Spinal cord (tissue), 10 donors: ENCODE measurements at places on chromosomes 1 and 21.
A peak's percentile ranks its signal among the peaks of the same experiment; 100 is the strongest.

DNA sequence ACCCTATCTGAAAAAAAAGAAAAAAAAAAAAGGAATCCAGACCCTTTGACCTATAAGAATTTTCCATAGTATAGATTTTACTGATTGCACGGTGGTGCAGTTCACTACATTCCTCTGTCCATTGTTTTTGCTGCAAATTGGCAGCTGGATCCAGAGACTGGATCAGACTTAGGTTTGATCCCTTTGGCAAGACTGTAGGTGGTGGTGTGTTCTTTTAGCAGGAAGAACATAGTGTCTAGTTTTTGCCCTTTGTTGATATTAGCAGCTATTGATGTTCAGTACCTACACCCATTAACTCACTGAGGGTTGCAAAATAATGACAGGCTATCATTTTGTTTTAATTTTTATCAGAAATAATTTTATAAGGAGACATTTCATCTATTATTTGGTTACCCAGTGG is 37.1 kb downstream of the OSBPL9 start:
- DNase-seq: no peak

DNA sequence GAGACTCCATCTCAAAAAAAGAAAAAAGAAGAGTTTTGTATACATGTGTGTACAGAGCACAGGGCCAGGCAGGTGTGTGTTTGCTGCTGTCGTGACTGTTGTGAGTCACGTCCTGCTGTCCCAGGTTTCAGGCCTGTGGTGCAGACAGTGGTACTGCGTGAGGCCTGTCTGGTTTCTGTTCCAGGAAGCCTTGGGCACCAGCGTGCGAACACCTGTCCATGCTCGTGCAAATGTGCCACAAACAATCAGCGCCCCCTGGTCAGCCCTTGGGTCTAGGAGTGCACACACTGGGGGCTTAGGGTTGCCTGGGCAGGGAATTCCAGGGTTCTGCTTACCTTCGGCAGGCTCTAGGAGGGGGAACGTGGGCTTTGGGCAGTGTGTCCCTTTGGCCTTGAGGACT is 16.9 kb downstream of the GPR157 start:
- no peak for DNase-seq

DNA sequence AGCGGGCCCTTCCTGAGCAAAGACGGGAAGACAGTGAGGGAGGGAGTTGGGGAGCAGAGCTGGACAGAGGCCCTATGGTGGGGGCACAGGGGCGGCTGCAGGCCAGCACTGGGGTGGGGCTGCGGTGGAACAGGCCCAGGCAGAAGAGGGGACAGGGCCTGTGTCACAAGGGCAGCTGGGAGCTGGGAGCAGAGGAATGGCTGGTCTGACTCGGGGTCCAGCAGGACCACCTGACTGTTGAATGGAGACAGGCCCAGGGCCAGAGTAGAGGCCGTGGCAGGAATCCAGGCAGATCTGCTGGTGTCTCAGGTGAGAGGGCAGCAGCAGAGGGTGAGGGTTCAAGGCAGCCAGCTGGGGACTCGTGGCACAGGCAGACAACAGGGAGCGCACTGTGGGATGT is 25.3 kb downstream of the CTNNBIP1 start:
- DNase-seq: no peak

DNA sequence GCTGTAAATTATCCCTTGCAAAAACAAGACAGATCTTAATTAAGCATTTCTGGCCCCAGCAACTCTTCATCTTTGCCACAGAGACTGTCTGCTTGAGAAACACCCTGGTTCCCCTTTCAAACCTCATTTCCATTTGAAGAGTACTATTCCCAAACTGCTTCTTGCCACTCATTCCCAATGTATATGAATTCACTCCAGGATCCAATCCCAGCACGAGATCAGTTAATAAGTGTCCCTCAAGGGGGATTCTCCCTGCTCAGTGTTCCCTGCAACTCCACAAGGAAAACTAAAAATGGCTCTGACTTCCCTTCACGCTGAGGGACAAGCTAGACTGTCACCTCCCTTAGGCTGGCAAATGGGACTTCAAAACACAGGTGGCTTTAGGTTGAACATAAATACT is 173.2 kb downstream of the SIPA1L2 start:
- DNase-seq: no peak

DNA sequence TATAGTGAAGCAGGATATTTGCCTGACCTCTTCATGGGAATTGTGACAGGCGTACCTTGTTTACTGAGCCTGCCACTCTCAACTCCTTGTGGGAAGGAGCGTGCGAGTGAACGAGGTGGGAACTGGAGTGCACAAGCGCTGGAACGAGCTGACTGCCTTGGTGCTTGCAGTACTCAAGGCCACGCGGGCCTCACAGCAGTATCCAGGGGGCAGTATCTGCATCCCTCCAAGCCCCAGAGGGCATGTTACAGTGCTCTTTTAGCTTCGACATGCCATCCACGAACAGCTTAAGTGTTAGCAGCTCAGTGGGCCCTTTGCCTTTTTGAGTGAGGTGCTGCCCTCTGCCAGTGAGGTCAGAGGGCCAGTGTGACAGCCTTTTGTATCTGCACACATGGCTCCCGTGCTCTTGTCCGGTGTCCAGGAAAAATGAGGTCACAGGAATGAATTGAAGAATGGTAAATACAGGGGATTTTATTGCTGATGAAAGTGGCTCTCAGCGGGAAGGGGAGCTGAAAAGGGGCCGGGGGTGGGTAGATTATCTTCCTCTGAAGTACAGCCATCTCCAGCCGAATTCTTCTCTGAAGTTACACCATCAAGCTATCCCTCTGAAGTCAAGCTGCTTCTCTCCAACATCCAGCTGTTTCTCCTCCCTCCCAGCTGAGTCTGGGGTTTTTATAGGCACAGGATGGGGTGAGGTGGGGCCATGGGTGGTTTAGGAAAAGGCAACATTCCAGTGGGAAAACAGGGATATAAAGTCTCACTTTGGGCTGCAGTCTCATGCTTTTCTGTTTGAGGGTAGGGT is 69.3 kb downstream of the EPB41 start:
- no peak for DNase-seq

DNA sequence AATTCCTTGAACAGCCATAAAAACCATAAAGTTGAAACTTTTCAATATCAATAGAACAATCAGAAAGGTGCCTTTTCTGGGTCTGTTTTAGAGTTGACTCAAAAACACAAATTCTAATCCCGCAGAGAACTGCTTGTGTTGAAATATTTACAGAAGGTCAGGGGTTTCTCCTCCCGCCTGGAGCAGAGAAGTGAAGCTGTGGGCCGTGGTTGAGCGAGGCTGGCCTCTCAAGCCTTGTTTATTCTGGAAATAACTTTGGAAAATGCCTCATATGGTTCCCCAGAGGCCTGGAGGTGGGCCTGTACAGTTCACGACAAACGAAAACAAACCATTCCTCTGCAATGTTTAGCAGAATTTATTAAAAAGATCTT is 90.8 kb upstream of the ERRFI1 start:
- no peak for DNase-seq

GRCh38 chr1:240407407-240407806 is 204.5 kb downstream of the GREM2 start:
- DNase-seq: no peak

GRCh38 chr1:151620286-151620685 is 8.4 kb downstream of the SNX27 start:
- DNase-seq: no peak

DNA sequence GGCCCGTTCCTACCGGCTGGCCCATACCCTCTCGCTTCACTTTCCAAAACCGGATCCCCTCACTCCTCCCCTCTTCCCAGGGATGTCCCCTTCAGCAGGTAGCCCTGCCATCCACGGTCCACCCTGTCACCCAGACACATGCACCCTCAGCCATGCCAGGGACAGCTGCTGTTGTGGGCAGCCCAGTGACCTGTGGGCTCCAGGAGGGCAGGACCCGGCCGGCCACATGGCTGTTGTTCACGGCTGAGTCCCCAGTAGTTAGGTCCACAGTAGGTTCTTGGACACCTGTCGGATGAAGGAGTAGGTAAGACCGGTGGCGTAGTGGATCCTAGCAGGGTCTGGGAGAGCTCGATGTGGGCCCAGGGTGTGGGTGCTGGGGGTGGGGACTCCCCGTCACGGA is 12.5 kb downstream of the SPSB1 start:
- no peak for DNase-seq

- DNase-seq: no peak
These were observed 78.5 kb downstream of the ARHGEF10L start for GRCh38 chr1:17617787-17618557.

GRCh38 chr1:226945858-226946245 is 5.8 kb downstream of the COQ8A start:
- no peak for DNase-seq

DNA sequence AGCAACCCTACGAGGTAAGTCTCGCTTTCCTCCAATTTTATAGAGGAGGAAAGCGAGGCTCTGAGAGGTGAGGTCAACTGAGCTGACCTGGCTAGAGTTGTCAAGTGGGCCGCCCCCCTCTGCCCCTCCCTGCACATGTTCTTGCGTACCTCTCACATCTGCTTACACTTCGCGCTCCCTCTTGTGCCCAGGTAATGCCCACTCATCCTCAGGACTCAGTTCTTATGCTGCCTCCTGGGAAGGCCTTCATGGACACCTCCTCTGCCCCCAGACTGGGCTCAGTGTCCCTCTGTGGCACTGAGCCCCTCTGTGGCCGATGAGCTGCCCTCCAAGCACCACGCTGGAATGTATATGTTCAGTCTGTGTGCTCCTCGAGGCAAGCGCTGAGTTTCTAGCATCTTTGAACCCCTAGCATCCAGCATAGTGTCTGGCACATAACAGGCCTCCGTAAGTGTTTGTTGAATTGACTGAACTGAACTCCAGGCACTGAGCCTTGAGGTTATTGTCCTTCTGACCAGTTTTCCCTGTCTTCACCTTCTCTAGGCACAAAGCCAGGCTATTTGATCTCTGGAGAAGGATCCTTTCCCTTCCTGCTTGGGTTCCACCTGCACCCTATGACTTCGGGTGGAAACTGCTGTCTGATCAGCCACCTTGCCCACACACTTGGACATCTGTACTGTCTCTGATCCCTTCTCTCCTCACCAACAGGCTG is 13.5 kb downstream of the MOV10 start:
- DNase-seq: no peak

GRCh38 chr1:15727866-15728534 is 8.1 kb upstream of the SLC25A34 start:
- DNase-seq: no peak

DNA sequence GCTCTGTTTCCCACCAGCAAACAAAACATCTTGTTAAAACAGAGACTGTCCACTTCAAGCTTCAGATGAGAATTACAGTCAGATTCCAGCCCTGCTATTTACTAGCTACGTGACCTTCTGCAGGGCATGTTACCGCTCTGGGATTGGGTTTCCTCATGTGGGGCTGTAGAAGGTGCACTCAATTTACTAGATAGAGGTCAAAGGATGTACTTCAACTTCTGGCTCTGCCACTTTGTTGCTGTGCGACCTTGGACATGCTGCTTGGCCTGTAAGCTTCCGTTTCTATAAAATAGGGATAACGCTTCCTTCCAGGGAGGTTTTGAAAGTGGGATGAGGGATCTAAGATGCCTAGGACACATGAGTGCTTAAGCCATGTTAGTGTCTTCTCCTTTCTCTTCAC is 46.0 kb upstream of the LRIG2 start:
- DNase-seq: no peak

GRCh38 chr1:202349206-202349928 is 868 bp downstream of the PPP1R12B start:
- DNase-seq: peak; percentile 65

- DNase-seq: no peak
These were observed 69.6 kb downstream of the SDCCAG8 start for GRCh38 chr1:243325305-243325890.

- DNase-seq: no peak
These were observed 1.2 kb downstream of the CAMSAP2 start for GRCh38 chr1:200739702-200740570.

GRCh38 chr1:169110689-169111447 is 4.4 kb downstream of the ATP1B1 start:
- DNase-seq: peak; percentile 26

DNA sequence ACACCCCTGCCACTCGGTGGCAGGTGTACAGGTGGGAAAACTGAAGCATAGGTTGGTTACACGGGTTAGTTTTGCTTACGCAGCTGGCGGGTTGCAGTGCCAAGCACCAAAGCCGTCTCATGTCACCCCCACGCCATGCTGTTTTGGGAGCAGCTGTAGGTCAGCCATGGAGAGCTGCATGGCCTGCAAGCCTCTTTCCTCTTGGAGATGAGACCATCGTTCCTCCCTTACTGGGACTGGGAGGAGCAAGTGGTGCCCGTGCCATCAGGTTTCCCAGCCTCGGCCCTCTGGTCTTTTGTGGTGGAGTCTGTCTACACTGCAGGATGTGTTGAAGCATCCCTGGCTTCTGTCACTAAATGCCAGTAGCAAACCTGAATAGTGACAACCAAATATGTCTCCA is 46.9 kb downstream of the AJAP1 start:
- no peak for DNase-seq

GRCh38 chr1:2606881-2607621 is 20.5 kb downstream of the PRXL2B start:
- DNase-seq: no peak

DNA sequence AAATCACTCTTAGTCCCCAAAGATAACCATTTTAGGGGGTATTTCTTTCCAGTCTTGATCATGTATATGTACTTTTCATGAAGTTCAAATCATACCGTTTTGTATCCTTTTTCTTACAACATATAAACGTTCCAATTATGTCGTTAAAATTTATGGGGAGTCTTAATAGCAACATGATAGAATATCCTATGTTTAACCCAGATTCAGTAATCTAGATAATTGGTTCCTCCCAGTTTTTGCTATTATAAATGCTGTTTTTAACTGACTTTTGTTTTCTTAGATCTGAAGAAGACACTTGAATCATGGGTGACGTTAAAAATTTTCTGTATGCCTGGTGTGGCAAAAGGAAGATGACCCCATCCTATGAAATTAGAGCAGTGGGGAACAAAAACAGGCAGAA is 3.1 kb downstream of the DHX9 start:
- no peak for DNase-seq

- DNase-seq: no peak
These were observed 21.0 kb downstream of the CACNA1S start for GRCh38 chr1:201091256-201091655.

DNA sequence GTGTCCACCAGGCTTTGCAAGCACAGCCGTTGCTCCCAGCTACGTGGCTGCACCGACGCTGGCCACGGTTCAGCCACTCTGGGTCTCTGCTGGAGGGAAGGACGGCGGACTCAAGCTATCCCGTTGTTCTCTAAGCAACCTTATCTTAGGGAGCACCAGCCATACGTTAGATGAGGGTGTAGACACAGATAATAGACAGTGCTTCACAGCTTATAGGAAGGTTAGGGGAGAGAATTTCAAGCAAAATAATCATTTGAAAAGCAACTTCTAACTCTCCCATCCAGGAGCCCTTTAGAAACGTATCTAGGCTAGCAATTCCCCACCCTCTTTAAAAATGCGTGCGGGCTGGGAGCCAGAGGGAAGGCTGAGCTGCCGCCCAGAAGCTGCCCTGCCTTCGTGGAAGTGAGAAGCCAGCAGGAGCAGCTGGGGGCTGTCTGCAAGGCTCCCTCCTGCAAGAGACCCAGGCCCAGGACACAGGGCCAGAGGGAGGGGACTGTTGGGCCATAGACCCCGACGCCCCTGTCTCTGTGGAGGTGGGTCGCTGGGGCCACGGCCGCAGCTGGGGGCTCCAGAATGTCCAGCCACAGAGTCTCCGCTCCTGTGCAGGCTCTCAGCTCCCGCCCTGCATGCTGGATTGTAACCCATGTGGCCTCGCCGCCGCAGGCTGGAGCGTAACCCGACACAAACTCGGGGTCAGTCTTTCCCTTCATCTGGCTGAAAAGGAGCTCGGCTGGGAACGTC is 31.2 kb upstream of the COL6A2 start:
- DNase-seq: no peak
